ENCODE measurements at places on chromosomes 6 and 20.

DNA sequence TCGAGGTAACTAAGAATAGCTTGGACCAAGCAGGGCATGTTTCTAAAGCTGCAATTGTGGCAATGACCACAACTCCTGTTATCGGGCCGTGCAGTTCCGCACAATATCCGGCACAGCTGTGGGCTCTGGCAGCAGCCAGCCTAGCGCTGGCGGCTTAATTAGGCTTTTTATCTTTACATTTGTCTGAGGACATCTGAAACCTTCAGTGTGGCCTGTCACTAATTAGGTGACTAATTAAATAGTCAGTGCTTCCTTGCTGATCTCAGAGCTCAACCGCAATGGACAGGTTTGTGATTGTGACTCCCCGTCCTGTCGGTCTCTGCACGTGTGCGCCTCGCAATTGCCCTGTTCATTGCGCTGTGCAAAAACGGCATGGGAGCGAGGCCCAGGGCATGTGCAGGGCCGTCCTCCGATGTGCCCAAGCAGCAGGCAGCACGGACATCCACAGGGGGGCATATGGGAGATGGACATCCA is 134.8 kb upstream of the INSM1 start:
- DNase-seq = no peak

DNA sequence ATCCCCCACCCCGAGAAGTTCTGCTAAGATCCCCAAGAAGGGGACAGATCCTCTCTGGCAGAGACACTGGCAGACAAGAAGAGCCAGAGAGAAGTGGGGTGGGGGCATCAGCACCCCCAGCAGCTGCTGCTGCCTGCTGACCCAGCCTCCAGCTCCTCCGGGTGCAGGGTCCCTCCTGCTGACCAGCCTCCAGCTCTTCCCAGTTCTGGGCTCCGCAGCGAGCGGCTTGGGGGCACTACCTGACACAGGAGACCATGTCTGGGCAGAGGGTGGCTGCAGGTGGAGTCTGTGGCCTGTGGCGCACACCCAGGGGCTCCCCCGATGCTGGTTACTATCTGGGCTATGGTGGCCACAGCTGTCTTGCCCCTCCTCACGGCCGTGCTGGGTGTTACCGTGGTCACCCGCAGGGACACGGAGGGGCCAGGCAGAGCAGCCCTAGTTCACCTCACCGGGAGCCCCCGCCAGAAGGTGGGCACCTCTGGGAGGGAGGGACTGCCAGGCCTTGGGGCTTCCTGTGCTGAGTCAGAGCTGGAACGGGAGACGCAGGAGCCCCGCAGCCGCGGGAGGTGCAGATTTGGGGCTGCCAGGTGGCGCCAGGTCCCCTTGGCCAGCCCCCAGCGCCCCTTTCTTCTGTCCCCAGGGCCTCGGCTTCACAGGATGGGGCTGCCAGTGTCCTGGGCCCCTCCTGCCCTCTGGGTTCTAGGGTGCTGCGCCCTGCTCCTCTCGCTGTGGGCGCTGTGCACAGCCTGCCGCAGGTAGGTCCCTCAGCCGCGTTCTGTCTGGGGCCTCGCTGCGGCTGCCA is 630 bp downstream of the LIME1 start:
- DNase-seq = peak; percentile 67

- DNase-seq = no peak
Observed at GRCh38 chr6:121441477-121441876, 6.0 kb downstream of the GJA1 start.

DNA sequence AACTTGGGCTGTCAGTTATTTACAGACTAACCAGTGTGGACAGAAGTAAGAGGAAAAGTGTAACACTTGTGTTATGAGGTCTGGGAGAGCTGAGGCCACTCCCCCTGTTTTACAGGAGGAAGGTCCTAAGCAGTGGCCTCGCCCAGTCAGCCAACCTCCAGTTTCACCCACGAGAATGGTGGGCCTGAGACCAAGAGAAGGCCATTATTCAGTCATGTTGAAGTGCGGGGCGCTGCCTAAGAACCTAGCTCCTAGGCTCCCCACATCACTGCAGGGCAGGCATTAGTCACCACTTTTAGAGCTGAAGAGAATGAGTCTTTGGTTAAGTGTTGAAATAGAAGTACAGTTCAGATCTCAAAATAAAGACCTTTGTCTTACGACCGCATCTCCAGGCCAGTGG is 27.9 kb downstream of the CDYL start:
- DNase-seq = peak; percentile 27

- peak; percentile 72 for DNase-seq
Observed at GRCh38 chr6:151390851-151391470, 398 bp downstream of the ZBTB2 start.

DNA sequence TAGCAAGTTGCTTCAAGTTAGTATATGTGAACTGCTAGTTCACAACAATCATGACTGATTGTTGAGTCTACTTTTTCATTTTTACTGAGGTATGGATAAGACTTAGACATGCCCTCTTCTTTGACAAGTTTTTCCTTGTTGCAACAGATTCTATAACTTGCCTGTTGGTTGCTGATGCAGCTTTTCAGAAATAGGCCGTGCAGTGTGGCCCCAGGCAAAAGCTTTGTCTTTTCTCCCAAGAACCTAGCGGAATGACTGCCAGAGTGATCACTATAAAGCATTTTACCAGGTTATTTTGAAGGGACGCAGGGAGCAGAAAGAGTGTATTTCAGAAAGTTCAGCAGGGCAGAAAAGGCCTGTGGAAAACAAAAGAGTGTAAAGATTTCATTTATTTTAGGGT is 16.0 kb downstream of the HECA start:
- DNase-seq = no peak

GRCh38 chr20:51211191-51211590 is 188.3 kb upstream of the KCNG1 start:
- no peak for DNase-seq

- no peak for DNase-seq
Observed at GRCh38 chr6:97401533-97401932, 118.5 kb upstream of the MMS22L start.

DNA sequence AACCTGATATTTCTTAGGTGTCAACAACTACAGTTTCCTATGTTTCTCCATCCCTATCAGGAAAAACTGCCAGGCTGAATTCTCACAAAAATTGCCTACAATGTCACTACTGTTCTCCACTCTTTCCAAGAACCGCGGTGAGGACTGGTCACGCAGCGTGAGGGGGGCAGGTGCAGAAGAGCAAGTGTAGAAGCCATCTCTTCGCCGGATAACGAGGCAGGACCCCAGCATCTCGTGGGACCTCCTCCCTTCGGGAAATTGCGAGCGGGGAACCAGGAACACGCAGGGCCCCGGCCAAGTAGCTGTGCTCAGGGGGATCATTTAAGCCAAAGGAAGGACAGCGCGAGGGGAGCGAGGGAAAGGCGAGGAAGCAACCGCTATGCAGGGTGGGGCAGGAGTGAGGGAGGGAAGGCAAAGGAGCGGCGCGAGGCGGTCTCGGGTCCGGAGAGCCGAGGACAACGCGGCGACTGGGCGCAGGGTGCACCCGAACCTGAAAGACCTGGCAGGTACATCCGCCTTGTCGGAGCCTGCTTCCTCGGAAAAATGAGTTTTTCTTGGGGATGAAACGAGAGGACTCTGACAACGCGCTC is 559 bp downstream of the APMAP start:
- peak; percentile 54 for DNase-seq

GRCh38 chr6:166633732-166634535 is 6.9 kb upstream of the RPS6KA2 start:
- no peak for DNase-seq

DNA sequence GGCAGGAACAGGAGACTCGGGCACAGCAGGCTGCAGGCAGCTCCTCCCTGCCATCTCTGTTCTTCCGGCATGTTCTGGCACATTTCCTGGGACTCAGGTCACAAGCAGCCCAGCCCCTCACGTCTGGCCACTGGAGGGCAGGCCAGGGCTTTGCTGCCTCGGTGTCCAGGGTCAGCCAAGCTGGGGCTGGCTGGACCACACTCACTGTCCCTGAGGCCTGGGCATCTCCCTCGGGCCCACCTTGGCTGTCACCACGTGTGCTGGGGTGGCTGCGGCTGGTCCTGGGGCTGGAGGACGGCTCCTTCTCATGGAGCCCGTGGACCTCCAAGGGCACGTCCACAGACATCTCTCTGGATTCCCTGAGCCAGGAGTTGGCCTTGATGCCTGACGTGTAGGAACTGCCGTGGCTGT is 18.5 kb downstream of the FRMD1 start:
- peak; percentile 83 for DNase-seq

DNA sequence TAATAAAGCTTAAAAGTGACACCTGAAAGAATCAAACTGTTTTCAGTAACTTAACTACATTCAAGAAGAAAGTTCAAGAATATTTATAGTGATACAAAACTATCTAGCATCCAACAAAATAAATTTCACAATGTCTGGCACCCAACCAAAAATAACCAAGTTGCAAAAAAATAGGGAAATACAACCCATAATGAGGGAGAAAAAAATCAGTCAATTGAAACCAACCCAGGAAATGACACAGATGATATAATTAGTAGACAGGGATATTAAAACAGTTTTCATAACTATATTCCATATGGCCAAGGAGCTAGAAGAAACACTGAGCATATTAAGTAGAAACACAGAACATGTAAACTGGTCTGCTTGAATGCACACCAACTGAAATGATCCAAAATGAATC is 120.2 kb upstream of the BEND3 start:
- DNase-seq = no peak

- no peak for DNase-seq
Observed at GRCh38 chr20:11853359-11853758, 64.3 kb upstream of the BTBD3 start.

DNA sequence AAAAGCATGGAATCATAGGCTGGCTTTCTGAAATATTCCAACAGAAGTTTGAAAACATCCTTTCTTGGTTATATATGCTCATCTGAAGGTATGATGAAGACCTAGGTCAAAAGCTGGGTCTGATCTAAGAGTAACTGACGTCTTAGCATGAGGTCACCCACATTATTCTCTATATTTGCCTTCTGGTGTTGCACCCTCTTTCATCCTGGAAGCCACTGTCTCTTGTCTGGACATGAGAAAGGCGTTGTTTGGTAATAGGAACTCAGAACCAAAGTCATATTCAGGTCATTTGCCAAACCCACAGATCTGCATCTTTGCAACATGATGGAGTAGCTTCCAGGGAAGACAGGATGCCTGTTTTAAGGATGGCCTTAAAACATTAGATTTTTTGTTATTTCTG is 17.6 kb downstream of the GABRR1 start:
- DNase-seq = no peak

DNA sequence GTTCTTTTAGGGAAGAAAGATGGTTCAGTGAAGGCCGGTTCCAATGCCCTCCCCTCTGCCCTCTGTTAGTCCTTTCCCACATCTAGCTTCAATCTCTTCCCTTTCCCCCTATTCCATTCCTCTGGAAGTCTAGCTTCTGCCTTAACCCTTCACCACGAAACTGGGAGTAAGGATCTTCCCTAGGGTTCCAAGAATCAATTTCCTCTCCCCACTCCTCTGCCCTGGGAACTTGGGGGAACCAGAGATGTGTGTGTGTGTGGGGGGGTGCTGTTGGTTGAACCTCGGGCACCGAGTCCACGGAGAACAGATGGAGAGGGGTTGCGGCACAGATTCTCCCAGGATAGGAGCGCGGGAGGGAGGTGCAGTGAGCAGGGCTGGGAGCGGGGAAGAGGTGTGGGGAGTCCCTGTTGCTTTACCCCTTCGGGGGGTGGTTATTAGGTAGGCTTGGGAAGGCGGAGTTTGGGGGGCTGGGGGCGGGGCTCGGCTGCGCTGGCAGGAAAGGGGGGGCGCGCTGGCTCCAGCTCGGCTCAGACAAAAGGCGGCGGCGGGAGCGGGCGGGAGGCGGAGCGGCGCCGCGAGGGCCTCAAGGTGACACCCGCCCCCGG is at the start of gene TMEM151B:
Gene TMEM151B, plus strand, starts transcription at position 530 of the 605 bp plus-strand sequence. CDS start 293 bp downstream, outside the sequence.
- no peak for DNase-seq

GRCh38 chr6:2848851-2849250 is 7.2 kb upstream of the SERPINB1 start:
- peak; percentile 57 for DNase-seq

DNA sequence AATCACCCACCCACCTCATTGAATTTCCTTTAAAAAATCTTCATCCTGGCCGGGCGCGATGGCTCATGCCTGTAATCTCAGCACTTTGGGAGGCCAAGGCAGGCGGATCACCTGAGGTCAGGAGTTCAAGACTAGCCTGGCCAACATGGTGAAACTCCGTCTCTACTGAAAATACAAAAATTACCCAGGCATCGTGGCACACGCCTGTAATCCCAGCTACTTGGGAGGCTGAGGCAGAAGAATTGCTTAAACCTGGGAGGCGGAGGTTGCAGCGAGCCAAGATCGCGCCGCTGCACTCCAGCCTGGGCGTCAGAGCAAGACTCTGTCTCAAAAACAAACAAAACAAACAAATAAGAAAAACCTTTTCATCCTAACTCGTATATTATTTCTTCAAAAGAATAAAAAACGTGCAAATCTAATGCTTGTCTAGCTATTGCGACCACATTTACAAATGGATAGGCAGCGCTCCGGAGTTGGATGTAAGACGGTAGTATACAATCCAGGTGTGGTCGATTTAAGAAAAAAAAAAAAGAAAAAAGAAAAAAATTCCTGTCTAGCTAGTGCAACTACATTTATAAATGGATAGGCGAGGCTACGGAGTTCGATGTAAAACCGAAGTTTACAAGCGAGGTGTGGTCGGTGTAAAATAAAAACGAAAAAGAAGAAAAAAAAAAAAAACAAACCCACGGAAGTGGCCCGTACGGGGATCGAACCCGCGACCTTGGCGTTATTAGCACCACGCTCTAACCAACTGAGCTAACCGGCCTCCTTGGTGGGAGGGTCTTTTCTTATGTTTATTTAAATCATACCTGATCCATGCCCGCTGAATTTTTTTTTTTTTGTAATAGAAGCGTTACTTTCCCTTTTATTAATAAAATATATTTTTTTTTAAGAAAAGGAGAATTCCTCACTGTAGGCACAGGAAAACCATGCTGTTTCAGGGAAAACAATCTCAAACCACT is 70.7 kb upstream of the PRSS16 start:
- peak; percentile 41 for DNase-seq

DNA sequence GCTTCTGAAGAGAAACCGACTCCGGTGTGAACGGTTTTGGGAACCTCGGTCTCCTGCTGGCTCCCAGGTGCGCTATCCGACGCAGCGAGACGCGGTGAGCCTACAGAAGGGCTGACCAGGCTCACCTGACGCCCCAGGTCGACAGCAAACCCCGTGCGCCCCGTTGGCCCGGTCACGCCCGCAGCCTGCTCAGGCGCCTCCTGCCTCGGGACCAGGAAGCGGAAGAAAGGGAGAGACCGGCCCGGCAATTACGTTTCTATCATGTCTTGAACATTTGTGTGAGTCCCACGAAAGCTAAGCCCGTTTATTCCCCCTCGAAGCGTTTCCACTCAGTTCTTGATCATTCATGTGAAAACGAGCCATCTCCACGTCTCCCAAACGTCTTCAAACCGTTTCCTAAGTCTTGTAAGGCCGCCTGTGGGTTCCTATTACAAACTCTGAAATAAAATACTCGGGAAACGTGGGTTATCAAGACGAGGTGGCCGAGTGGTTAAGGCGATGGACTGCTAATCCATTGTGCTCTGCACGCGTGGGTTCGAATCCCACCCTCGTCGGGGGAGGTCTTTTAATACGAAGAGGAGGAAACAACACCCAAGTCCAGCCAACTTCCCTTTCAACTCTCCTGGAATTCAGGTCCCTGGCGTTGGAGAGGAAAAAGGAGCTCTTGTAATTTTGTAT is 150.5 kb upstream of the PRSS16 start:
- peak; percentile 67 for DNase-seq
